Hematopoietic multipotent progenitor cell treated with erythropoietin and hydrocortisone succinate and interleukin-3 and kit ligand, for 6 days (in vitro differentiated cells): ENCODE measurements at places on chromosomes 16 and 17.
A peak's percentile ranks its signal among the peaks of the same experiment; 100 is the strongest.

DNA sequence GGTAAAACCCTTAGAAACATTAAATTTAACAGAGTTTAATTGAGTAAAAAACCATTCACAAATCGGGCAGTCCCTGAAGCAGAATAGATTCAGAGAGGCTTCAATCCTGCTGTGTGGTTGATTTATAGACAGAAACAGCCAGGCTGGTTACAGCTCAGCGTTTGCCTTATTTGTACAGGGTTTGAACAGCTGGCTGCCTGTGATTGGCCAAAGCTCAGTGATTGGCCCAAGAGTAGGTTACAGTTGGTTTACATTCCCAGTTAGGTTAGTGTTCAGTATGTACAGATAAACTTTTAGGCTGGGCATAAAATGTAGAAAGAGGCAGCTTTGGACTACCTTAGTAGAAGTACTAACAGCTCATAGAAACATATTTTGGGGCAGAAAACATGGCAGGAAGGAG is 210.4 kb upstream of the ELAC2 start:
- DNase-seq = no peak

GRCh38 chr16:89319886-89320781 is 102.6 kb downstream of the ZNF778 start:
- DNase-seq = peak; percentile 74

GRCh38 chr16:29995324-29995910 is at the start of gene HIRIP3:
Gene HIRIP3 (minus strand): TSS chr16:29995617. CDS start chr16:29995605, 12 bp downstream.
- DNase-seq = peak; percentile 95

- no peak for DNase-seq
Observed at GRCh38 chr16:4336701-4337539, 14.2 kb downstream of the PAM16 start.

- DNase-seq = no peak
Observed at GRCh38 chr16:24670623-24671454, 58.6 kb upstream of the TNRC6A start.

- peak; percentile 31 for DNase-seq
Observed at GRCh38 chr17:39927929-39928857, 661 bp downstream of the LRRC3C start.

- no peak for DNase-seq
Observed at GRCh38 chr17:31327534-31328159, 6.2 kb upstream of the EVI2A start.

DNA sequence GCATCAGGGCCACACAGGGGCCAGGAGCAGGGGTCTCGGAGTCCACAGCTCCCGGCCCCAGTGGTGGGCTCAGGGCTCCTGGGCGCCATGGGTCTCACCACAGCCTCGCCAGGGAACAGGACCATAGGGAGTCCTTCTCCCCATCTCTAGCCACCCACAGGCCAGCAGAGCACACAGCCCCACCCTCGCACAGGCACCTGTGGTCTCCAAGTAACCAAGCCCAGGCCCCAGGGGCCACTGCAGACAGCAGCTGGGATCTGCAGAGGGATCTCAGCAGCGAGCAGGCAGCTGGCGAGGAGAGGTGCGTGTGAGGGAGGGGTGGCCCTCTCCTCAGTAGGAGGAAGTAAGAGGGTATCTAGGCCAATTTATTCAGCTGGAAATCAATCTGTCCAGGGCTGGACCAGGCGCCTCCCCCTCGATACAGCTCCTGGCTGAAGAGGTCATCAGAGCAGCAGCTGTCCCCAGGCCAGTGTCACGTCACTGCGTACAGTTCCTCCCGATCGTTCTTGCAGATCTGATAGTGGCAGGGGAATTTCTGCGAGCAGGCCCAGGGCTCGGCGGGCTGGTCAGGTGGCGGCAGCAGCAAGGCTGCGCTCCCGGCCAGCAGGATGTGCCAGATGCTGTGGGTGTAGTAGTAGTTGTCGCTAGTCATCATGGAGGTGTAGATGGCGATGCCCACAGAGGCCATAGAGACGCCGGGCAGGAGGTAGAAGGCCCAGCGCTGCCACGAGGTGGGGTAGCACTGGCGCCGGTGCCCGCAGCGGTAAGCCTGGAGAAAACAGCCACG is 1.4 kb upstream of the MRPL28 start:
- no peak for DNase-seq

DNA sequence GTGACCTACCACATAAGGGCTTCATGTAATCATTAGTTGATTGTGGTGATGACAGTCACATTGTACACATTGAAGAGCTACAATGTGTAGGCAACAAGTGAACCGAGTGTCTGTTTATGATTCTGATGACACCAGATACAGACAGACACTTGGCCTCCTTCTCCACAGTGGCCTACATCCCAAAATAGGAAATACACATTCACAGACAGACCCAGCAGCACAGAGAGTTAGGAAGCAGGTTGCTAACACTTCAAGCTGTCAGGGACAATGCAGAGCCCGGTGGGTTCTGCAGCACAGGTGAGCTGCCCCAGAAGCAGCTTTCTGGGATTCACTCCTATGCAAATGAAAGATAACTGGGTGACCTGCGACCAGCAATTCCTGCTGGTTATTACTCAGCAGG is 72.2 kb downstream of the CDH11 start:
- DNase-seq = no peak

DNA sequence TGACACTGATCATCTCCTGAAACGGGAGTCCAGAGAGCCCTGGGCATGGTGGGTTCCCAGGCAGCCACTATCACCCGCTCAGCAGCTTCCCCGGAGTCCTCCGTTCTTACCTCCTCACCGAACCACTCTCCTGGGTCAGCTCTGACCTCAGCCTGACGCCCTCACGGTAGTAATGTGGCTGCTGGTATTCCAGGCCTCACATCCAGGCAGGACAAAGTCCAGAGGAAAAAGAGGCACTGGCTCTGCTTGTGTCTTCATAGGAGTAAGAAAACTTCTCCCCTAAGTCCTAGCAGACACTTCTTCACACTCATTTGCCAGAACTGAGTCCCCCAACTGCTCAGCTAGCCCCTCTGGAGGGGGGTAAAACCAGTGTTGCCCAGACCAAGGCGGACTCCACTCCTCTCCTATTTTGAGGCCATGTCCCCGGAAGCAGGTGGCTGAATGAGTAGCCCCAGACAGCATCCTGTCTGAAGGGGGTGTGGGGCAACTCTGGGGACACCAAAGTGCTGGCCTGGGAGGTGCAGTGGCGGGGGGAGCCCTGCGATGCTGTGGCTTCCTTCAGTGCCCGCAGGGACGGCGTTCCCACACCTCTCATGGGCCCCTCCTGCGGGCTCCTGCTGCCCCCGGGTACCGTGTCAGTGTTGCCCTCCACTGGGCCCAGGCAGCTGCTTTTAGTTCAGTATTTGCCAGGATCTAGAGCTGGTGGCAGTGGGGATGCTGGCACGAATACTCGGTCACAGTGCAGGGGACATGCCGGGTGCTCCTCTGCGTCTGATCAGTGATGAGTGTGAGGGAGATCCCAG is 5.4 kb downstream of the FSCN2 start:
- DNase-seq = no peak

GRCh38 chr16:3997231-3997841 is 116.8 kb upstream of the CREBBP start:
- no peak for DNase-seq

GRCh38 chr17:35255316-35255715 is 12.4 kb downstream of the SLFN5 start:
- no peak for DNase-seq

DNA sequence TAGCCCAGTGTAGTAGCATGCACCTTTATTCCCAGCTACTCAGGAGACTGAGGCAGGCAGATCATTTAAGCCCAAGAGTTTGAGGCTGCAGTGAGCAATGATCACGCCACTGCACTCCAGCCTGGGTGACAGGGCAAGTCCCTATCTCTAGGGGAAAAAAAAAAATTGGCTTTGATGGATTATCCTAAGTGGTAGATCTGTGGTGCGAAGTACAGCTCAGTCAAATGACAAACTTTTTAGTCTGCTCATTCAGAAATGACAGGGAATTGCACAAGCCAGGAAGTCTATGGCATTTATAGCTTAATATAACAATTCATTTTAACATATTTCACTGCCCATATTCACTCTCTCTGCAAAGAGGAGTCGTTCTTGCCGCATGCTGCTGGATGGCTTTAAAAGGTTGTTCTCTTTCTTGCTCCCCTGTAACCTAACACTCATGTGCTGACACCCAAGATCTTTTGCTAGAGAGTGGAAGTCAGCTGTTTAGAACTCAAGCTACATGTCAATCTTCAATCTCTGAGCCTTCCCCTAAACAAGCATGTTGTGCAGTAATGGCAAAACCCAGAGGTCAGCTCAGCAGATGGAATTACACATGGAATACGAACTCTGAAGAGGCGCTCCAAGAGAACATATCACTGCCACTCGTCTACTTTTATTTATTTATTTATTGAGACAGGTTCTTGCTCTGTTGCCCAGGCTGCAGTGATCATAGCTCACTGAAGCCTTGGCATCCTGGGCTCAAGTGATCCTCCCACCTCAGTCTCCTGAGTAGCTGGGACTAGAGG is 32.8 kb downstream of the RNF157 start:
- DNase-seq = no peak

DNA sequence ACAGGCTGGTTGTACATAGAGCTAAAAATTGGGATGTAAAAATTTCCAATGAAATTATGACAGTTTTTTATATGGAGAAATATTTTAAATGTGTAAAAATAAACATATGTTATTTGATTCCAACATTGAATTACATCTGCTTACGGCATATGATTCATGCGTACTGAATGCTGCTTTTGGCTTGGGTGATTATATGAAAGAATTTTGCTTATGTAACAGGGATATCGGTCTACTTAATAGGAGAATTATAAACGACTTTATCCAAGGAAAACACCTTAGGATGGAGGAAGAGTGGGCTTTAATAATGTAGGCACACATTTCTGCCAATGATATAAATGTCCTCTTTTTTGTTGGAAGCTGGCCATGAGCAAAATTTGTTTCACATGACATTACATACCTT is 197.3 kb upstream of the GOT2 start:
- DNase-seq = no peak

GRCh38 chr17:55555772-55556171 is 44.5 kb upstream of the SMIM36 start:
- DNase-seq = no peak

GRCh38 chr17:49406421-49407061 is 8.1 kb downstream of the PHB1 start:
- DNase-seq = no peak

DNA sequence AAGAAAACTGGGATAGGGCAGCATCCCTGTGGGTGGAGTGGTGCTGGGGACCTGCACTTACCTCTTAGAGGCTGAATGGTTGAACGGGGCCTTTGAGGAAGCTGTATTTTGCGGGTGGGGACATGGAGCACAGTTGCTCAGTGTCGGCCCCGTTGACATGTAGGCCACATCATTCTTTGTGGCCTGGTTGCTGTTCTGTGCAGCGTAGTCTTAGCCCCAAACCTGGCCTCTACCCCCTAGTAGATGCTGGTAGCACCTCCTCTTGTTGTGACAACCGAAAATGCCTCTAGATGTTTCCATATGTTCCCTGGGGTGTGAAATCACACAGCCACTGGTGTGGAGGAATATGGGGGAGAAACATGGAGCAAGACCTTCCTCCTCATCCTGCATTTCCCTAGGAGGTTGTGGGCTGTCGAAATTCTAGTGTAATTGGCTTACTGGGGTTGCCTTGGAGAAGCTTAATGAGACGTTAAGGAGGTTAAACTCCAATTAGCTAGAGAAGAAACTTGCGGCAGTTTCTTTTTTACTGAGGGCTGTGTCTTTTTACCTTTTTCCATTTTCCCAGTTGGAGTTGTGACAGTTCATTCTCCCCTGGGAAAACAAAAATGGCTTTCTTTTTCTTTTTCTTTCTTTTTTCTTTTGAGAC is 9.4 kb downstream of the ABCC1 start:
- DNase-seq = no peak

DNA sequence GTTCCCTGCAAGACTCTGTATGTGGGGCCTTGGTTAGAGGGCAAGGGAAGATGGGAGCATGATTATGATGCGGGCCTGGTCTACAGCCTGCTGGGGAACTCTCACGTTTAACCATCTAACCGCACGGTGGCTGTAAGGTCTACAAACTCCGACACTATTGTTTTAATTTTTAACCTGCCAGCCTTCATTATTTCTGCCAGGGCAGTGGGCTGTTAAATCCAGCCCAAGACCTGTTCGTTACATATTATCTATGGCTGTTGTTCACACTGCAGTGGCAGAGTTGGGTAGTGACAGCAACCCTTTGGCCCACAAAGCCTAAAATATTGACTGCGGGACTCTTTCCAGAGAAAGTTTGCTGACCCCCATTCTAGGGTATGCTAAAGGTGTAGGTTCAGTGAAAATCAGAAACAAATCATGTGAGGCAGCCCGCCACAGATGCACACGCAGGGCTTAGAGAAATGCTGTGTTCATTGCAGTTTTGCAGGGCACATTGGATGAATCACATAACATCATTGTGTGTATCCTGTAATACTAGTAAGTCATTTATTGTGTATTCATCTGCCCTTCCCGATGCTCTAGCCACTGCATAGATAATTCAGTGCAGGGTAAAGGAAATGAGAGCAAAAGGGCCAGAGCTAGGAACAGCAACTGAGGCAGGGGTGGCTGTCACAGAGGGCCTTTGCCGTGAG is 14.3 kb downstream of the SNX29 start:
- no peak for DNase-seq

DNA sequence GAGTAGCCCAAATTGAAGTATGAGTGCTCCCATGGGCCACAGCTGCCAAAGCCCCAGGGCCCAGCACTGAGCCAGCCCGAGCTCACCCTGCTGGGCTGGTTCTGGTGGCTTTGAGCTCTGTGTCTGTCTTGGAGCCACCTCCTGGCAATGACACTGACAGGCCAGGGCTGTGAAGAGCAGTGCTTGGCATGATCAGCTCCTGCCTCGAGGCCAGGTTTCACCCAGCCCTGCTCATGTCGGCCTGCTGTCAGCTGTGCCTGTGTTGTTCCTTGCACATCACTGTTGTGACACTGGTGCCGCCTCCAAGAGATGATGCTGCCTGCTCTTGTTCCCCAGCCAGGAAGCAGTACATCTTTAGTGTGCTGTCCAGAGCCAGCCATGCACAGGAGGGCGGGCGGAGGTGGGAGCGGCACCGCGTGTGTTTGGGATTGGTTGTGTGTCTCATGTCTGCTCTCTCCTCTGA is 26.0 kb downstream of the PLD6 start:
- DNase-seq = no peak

DNA sequence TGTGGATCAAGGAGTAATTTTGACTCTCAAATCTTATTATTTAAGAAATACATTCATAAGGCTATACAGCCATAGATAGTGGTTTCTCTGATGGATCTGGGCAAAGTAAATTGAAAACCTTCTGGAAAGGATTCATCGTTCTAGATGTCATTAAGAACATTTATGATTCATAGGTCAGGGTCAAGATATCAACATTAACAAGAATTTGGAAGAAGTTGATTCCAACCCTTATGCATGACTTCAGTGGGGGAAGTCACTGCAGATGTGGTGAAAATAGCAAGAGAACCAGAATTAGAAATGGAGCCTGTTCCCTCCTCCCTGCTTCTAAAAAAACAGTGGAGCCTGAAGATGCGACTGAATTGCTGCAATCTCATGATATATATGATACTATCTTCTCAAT is 36.6 kb upstream of the HNF1B start:
- no peak for DNase-seq

DNA sequence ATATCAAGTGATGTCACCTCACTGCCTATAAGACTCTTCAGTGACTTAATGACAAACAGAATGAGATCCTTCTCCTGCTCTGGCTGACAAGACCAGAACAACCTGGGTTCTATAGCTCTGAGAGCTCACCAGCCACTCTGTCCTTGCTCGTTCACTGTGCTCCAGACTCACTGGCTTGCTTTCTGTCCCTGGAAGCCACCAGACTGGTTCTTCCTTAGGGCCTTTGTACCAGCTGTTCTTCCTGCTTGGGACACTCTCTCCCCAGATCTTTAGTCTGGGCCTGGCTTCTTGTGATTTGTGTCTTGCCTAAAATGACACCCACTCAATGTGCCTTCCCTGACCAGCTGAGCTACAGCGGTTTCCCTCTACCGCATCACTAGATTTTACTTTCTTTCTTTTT is 76.1 kb downstream of the FTO start:
- no peak for DNase-seq
